ENCODE measurements at places on chromosomes 2 and 18.
A peak's percentile ranks its signal among the peaks of the same experiment; 100 is the strongest.

- peak; percentile 71 for DNase-seq
These were observed 128.0 kb downstream of the NFATC1 start for GRCh38 chr18:79523736-79524180.

DNA sequence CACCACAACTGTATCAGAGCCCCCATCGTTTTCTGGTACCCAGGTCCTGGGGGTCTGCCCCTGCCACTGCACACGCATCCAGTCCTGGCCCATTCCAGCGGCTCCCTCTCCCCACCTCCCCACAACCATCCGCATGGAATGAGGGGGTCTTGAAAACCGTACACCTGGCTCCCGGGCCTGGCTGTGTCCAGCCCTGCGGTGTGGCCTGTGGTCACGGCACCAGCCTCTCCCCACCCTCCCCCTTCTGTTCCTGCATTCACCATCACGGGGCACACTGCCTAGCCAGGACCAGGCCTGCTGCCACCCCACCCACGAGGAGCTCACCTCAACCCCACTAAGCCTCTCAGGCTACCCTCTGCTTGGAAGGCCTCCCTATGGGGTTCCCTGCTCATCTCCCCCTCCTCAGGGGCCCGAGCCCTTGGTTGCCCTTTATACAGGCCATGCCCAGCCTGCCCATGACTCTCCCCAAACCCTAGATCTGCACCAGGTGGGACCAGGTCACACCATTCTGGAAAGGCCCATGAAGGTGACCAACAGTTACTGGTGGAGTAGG lies 11.4 kb downstream of the GPR35 start:
- DNase-seq: no peak

GRCh38 chr18:44747157-44747556 lies 66.5 kb downstream of the SETBP1 start:
- DNase-seq: no peak

- no peak for DNase-seq
These were observed 17.3 kb downstream of the HK2 start for GRCh38 chr2:74851191-74851566.

DNA sequence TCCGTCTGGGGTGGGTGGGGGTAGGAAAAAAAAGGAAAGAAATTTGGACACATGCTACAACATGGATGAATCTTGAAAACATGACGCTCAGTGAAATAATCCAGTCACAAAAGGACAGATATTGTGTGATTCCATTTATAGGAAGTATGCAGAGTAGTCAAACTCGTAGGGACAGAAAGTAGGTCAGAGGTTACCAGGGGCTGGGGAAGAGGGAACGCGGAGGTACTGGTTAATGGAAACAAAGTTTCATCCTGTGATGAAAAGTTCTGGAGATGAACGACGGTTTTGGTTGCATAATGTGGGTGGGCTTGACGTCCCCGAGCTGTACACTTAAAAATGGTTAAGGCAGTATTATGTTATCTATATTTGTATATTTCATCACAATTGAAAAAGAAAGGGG lies 4.5 kb upstream of the SFTPB start:
- no peak for DNase-seq

- DNase-seq: no peak
These were observed 167.9 kb downstream of the CBLN2 start for GRCh38 chr18:72376256-72376655.
